ENCODE measurements at places on chromosomes 5 and 9.

GRCh38 chr5:103435136-103435889 is 127.3 kb downstream of the NUDT12 start:
- peak; percentile 72 for DNase-seq

- no peak for DNase-seq
Observed at GRCh38 chr5:179273073-179273435, 72.2 kb downstream of the ADAMTS2 start.

- no peak for DNase-seq
Observed at GRCh38 chr5:133356984-133357421, 255.3 kb downstream of the FSTL4 start.

DNA sequence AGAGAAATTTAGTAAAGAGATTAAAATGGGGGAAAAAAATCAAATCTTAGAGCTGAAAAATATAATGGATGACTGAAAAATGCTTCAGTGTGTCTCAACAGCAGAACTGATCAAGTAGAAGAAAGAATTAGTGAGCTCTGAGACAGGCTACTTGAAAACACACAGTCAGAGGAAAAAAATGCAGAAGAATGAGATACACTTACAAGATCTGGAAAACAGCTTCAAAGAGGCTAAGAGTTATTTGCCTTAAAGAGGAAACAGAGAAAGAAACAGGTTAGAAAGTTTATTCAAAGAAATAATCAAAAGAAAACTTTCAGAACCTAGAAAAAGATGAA is 70.5 kb upstream of the OR2K2 start:
- no peak for DNase-seq

DNA sequence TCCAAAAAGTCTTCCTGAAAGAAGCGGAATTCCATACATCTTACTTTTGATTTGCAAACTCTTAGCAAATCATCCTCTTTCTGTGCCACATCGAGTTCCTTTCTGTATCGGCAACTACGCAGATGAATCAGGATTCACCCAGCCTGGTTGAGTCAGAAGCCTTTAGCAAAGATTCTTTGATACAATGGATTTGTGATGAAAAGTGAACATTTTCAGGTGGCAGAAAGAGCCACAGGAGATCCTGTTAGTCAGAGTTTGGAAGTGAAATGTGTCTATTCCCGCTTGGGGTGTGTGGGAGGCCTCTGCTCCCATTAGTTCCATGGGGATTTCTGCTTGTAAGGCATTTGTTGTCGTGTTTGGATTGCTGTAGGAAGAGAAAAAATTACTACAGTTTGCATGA is 351.8 kb upstream of the WWC1 start:
- no peak for DNase-seq

GRCh38 chr9:131094015-131094414 is 2.3 kb upstream of the AIF1L start:
- no peak for DNase-seq

DNA sequence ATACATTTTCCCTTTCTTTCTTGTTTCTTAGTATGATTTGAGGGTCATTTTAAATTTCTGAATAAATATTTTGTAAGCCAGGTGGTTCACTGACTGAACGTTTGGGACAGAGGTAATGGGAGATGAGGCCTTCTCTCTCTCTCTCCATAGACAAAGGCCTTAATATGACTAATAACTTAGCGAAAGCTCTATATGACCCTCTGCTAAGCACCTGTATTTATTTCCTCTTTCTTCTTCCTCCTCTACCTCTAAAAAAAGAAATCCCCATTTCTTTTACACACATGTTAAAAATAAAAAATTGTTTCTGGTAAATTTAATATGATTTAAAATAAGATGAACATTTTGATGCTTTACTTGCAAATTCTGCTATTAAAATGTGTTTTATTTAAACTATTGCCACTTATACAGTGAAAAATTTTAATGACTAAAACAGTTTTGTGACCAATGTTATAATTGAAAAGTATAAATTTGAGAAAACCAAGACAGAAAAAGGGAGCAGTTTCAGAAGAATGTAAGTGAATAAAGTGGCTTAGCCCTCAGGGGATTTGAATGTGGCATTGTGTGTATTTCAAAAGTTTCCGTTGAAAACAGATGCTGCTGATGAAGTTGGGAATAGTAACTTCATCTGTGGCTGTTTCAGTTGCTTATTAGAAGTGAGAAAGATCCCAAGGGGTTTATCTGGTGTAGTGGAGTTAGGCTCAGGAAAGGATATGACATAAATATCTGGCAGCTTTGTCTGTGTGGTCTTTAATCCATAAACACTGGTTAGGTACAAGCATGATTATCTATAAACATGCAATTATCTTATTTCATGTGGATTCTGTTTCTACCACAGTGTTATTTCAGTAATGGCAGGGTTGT is 128.6 kb upstream of the GRHPR start:
- DNase-seq = peak; percentile 48
